NCI-H1436 (cell line): ENCODE measurements at places on chromosomes 7 and 10.
A peak's percentile ranks its signal among the peaks of the same experiment; 100 is the strongest.

DNA sequence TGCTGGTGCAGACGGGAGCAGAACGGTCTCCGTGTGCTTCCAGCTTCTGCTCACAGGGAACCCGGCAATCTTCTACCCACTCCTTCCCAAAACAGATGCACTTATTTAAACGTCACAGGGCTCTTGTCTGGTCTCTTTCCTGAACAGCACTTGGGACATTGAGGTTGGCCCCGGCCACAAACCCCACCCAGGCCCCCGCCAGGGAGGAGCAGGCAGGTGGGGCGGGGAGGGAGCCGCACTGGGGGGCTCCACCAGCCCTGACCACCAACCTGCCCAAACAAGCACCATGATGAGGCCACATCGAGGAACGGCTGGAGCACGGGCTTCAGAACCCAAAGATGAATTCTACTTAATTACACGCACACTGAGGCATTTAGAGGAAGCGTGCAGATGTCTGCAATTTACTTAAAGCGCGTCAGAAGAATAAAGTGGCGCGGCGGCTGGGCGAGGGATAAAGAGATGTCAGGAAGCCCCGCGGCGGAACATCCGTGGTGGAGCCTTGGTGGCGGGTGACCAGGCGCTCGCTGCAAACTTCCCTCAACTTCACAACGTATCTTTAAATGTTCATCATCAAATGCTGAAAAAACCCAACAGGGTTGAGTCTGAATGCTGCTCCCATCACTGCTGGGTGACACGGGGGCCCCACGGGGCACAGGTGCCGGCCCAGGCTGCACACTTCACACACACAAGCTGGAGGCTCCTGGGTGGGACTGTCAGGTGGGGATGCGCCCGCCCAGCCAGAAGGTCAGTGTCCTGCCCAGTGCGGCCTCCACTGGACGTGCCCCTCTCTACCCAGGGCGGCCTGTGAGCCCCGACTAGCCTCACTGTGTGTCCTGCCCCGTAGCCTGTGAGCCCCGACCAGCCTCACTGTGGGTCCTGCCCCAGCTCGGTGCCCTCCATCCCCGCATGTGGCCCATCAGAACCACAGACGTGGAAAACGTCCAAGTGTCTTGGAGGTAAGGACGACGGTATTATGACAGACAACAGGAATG is 279.2 kb downstream of the MAD1L1 start:
- no peak for DNase-seq

DNA sequence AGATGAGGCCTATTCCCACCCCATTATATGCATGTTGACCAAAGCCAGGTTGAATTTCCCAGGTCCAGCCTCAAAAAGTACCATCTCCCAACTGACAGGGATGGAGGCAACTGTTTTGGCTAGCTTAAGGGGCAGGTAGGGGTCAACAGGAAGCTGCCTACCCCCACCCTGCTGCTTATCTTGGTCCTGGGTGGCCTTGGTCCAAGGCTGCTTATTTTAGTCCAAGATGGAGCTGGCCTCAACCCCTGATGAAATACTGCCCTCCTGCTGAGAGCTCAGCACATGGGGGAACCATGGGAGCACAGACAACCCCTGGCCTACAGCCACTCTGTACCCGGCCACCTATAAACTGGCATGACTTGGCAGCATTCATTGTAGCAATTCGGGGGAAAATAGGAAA is 23.1 kb downstream of the MYO1G start:
- DNase-seq = no peak

GRCh38 chr10:61882621-61883370 is 18.7 kb upstream of the ARID5B start:
- no peak for DNase-seq

DNA sequence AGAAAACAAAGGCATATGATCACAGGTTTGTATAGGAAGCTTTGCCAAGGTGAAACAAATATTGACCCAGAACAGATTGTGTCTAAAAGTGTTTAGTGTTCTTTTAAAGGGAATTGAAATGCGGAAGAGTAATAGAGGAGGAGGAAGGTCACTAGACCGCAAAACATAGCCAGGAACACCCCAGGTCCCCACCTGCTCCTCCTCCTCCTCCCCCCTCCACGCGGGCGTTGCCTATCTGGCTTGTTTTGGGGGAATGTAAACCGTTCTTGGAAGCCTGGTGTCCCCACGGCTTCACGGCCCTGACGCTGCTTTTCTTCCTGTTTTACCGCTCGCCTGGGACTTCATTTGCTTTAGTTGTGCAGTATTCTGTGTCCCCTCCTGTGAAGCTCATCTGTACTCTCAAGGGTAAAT is 81.0 kb upstream of the PFKP start:
- DNase-seq = no peak

- DNase-seq = peak; percentile 56
These were observed at the start of gene SCRN1 for GRCh38 chr7:29989257-29989995. Gene SCRN1 (minus strand): TSS chr7:29989801. CDS start chr7:29969067, 20,734 bp downstream.

- no peak for DNase-seq
These were observed 66.7 kb upstream of the NEUROD6 start for GRCh38 chr7:31407178-31407676.

DNA sequence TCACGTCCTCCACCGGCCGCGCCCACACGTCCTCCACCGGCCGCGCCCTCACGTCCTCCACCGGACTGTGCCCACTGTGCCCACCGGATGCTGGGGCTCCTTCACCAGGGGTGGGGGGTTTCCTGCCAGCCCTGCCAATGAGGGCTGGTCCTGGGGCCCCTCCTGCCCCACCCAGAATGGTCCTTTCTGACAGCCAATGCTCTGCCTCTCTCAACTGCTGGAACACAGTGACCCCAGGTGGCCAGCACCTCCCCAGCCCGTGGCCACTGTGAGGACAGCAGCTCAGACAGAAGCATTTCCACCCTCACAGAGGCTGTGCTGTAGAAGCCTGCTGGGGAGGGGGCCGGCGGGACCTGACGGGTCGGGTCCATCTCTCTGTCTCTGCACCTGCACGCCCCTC is 90.1 kb upstream of the DNAAF5 start:
- DNase-seq = no peak

GRCh38 chr10:100104300-100104699 is 22.6 kb upstream of the CPN1 start:
- no peak for DNase-seq

GRCh38 chr10:18400906-18401245 is 250.5 kb downstream of the NSUN6 start:
- DNase-seq = no peak

DNA sequence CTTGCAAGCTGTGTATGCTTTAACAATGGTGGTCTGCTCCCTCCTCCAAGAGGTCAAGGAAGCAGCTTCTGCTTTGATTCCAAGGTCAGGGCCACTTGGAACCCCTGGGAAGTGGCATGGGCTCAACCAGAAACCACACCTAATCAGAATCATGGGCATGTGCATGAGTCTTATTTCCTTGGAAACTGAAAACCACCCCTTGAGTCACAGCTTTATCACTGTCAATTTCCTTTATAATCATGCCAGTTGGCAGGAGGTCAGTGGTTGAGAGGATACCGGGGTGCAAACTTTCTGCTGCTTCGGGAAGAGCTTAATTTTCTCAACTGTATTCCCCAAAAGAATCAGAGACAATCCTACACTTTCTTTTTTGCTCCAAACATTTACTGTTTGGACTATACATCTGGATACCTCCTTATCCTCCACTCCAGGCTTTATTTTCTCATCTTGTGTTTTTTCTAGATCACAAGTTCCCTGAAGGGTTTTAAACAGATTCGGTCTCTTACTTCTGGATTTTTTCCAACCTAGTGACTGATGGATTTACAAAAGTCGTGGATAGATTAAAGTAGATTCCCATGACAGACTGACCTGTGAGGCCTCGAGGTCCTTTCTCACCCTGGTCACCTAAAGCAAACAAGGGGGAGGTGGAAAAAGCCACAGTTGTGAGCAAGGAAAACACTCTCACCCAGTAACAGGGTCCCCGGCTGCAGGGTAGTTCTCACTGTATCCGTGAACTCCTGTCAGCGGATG is 36.0 kb downstream of the COL17A1 start:
- no peak for DNase-seq

DNA sequence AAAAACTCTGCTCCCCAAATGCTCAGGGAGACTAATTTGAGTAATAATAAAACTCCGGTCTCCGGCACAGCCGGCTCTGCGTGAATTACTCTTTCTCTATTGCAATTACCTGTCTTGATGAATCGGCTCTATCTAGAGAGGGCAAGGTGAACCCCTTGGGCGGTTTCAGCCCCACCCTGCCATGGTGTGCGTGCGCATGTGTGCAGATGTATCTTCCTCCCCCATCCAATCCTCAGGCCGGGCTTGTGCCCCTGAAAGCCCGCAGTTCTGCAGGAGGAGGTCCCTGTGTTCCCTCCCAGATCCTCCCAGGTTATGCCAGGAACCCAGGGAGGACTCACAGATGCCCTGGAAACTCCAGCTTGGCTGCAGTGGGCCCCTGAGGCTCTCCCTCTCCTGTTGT is 48.3 kb upstream of the MYL10 start:
- DNase-seq = peak; percentile 22

GRCh38 chr10:95559471-95559870 is 1.7 kb downstream of the SORBS1 start:
- no peak for DNase-seq

GRCh38 chr10:49153971-49154370 is 20.1 kb upstream of the FAM170B start:
- DNase-seq = no peak

GRCh38 chr10:44973323-44974081 is 5.1 kb downstream of the DEPP1 start:
- no peak for DNase-seq

DNA sequence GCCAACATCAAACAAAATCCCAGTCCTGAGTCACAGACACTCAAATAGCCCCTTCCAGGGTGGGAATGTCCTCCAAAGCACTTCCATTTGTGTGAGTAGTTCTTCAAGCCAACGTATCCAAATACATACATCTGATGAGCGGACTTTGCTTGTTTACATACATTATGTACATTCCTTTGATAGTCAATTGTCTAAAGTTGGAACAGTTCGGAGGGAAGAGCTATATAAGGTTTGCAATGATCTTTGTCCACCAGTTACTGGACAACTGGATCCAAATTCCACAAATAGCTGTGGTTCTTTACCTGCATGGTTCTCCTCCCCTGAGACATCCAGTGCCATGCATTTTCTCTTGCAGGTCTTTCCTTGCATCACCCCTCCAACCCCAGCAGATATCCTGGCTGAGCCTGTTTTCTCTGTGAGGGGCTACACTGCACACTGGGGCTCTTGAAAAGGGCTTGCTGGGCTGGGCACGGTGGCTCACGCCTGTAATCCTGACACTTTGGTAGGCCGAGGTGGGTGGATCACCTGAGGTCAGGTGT is 4.7 kb upstream of the MGMT start:
- DNase-seq = no peak
